ENCODE measurements at places on chromosomes 11 and 22.

DNA sequence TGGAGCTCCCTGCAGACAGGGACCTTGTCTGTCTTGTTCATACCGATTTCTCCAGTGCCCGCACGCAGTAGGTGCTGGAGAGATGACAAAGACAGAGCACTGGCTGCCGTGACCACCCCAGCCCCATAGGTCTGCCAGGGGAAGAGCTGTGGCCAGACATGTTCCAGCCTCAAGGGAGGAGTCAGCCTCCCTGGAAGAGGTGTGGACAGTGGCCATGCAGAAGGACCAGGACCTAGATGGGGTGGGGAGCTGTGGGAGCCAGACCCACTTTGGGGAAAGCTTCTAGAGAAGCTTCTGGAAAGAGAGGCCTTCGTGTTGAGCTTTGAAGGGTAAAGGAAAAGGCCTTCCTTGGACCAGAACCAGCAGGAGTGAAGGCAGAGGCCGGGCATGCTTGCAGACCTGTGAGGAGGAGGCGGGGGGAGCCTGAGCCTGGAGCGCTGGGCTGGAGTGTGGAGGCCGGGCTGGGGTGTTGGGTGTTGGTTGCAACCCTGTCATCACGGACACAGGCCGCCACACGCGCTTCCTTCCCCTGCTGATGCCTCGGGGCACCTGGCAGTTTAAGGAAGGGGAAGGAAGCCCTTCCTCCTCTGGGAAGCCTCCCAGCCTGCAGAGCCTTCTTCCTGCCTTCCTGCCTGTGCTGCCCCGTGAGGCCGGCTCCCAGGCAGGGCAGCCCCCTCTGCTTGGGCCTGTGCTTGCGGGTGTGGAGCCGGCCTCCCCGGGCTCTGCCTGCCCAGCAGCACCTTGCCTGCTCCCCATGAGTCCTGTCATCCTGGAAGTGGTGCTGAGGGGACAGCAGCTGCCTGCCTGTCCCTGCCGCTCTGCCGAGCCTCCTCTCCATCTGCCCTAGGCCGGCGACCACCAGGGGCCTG is 12.3 kb downstream of the RELT start:
- DNase-seq, result peak; percentile 83

GRCh38 chr22:46336119-46337078 is 885 bp downstream of the TRMU start:
- DNase-seq, result peak; percentile 6

DNA sequence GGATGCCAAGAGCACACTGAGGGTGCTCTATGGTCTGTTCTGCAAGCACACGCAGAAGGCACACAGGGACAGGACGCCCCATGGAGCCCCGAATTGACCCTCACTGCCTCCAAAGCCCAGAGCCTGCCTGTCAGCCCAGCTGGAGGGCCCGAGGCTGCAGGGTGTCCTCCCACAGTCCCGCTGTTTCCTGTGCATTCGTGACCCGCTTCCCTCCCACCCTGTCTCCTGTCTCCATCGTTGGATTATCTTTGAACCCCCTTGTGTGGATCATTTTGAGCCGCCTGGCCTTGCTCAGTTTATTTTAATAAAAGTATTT is 25.6 kb downstream of the PARVG start:
- DNase-seq, result no peak

- DNase-seq, result no peak
Observed at GRCh38 chr11:7714786-7715185, 8.5 kb upstream of the OVCH2 start.

DNA sequence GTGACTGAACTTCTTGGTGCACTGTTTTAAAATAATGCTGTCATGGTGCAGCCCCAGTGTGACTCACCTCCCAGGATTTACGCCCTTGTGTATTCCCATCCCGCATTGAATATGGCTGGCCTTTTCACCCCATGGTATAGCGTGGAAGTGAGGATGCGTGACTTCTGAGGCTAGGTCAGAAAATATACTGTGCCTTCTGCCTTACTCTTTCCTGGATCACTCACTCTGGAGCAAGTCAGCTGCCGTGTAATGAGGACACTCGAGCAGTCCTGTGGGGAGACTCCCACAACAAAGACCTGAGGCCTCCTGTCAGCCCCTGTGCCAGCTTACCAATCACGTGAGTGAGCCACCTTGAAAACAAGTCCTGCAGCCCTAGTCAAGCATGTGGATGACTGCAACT is 471.9 kb upstream of the KIRREL3 start:
- DNase-seq, result no peak

DNA sequence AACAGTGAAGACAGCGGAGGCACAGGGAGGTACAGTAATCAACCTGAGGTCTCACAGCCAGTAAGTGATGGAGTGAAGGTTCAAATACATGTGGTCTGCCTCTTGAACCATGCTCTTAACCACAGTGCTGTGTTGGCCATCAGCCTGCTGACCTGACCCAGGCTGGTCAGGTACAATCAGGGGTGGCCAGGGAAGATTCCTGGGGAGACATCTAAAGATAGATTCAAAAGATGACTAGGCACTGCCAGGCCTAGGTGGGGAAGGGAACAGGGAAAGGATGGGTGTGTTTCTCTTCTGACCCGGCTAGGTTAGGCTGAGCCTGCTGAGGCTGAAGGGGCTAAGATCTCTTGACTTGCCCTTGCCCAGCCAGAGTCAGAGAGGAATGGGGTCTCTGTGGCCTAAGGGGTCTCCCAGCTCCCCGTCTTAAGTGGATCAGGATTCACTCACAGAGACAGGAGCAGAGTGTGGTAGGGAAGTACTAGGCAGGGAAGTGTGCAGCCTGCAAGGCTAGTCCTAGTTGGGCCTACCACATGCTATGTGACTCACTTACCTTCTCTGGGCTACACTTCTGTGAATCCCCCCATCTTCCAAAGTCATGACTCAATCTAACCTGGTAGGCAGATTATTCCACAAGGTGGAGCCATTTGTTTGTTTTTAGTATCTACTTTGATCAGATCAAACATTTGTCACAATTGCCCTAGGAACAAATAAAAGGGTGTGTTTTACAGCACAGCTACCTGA is 10.4 kb upstream of the SREBF2 start:
- peak; percentile 68 for DNase-seq

DNA sequence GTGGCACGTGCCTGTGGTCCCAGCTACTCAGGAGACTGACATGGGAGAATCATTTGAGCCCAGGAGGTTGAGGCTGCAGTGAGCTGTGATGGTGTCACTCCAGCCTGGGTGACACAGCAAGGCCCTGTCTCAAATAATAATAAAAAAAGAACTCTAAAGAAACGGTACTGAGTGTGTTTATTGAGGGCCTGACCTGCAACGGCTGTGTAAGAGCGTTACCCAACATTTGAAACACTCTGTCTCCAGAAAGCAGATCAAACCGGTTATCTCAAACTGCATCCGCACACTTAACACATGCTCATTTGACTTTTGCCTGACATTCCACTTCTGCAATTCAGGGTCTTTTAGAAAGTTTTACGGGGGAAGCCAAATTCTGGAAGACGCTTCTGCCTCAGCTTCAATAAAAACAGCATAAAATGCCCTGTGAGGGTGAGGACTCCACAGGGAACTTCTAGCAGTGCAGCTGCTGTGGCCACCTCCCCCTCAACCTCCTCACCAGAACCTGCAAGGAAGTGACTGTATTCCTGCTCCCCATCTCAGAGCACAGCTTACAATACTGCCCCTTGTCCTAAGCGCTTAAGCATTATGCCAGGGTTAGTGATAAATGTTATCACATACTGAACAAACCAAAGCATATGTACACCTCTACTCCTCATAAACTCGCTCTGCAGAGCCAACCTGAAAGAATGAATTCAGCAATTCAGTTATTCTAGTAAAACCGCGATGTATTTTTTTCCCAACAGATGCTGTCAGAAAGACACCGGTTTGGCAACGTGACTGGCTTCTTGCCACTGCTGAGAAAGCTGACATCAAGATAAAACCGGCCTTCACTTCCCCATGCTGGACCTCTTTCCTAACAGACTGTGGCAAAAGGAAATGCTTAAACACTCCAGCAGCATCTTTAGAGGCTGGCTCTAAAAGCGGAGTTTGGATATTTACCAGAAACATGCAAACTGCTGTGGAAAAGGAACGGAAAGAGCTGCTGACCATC is 52.2 kb downstream of the PRDM10 start:
- peak; percentile 54 for DNase-seq

DNA sequence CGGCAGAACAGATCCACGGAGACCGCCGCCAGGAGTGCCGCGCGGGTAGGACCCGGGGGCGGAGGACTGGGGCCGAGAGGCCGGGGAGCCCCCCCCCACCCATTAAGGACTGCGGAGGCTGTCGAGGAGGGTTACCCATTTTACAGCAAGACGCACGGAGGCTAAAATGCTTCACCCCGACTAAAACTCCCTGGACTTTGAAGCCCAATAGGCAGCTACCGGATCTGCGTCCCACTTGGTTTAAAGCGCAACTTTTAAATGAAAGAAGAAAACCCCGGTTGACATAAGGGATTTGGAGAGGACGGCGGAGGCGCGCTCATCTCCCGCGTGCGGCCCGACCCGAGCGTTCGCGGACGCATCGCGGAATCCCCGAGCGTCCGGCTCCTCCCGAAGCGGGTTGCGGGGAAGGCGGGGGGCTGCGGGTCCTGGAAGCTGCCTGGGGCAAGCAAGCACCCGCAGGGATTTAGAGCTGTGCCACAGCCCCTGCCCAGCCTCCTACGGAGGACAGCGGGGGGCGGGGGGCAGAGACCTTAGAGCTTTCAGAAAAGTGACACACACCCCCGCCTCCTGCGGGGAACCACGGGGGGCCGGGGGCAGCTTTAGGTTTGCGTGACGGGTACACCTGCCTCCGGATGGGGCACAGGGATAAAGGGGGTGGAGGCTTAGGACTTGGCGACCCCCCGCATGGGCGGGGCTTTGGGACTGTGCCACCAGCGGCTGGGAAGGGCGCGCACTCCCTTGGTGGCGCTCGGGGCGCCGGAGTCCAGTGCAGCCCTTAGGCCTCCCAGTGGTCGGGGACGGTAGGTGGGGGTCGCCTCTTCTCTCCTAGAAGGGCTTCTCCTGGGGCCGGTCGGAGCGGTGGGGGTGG is 760 bp upstream of the CELSR1 start:
- peak; percentile 44 for DNase-seq

GRCh38 chr11:66101066-66101464 is 31.0 kb downstream of the PACS1 start:
- no peak for DNase-seq

GRCh38 chr22:32177221-32177765 is 18.2 kb upstream of the C22orf42 start:
- DNase-seq, result no peak
